ENCODE measurements at places on chromosomes 4 and X.

DNA sequence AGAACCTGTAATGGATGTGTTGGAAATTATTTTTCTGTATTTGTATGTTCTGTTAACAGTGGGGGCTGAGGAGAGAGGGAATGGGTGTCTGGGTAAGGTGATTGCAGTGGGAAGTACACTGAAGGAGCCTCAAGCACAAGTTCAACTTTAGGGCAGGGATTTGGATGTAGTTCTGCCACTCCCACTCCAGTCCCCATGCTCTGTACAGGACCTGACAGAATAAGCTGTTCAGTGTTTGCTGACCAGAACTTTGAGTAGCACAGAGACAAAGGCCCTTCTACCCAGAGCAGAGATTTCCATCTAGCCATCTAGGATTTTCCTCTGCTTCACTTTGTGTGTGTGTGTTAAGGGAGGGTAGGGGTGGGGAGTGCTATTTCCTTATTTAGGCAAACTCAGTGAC, 49.2 kb downstream of the VSIG4 start:
- DNase-seq: no peak

- DNase-seq: no peak
Observed at GRCh38 chr4:22661443-22661842, 31.3 kb upstream of the GBA3 start.

DNA sequence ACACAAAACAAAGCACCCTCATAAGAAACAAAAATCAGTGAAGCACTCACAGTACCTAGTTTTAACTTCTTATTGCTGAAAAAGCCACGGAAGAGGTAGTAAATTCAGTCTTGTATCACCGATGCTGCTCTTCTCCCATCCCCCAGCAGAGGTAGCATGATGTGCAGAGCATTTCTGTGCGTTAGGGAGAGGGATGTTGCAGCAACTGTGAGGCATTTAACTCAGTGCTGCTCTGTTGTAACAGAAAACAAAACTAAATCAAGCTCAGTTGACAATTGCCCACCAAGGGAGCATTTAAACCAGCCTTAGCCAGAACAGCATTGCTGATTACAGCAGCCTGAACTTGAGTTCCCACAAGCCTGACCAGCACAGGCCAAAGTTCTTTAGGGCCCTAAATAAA, 1279.7 kb upstream of the ADGRL3 start:
- DNase-seq: no peak

GRCh38 chr4:144384408-144384807, 243.9 kb upstream of the GYPA start:
- no peak for DNase-seq

DNA sequence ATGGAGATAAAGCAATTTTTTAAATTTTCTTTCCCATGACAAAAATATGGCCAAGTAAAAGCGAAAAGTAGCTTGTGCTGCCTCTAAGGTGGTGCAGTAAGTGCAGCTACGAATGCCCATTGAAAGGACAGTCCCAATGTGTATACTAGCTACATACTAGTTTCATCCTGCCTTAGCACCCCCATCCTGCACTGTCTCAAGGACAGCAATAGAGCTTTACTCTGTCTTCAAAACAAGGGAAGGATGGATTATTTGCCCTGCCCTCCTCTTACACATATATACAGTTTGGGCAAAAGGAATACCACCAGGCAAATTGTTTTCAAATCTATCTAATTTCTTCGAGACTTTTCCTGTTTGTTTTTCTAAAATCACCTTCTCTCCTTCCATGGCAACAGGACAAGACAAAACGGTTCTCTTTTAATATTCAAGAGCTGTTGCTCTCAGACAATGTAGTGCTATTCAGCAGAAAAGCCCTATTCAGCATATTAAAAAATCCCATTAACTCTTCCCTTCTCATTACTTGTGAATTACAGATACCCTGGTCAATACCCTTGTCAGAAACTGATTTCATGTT, 75.1 kb upstream of the SLC7A11 start:
- DNase-seq: no peak

- DNase-seq: no peak
Observed at GRCh38 chr4:122873821-122874593, 47.4 kb downstream of the FGF2 start.

GRCh38 chrX:126393284-126393683, 159.3 kb downstream of the DCAF12L1 start:
- DNase-seq: no peak

- no peak for DNase-seq
Observed at GRCh38 chr4:166257891-166258290, 384.9 kb downstream of the TLL1 start.

DNA sequence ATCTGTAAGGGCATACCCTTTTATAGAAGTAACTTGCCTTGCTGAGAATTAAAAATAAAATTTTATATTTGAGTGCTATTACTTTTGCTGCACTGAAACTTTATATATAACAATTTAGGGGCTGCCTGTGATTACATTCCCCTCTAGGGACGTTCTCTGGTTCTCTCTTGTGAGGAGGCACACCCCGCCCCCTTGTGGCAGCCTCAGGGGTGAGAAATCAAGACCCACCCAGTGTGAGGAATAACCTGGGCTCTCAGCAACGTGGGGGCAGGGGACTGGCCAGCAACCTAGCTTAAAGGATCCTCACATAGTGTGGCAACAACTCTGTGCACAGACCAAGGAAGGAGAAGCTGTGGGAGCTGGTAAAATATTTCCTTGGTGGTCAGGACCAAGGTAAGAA, 43.7 kb downstream of the MAGEA9 start:
- DNase-seq: peak; percentile 45

DNA sequence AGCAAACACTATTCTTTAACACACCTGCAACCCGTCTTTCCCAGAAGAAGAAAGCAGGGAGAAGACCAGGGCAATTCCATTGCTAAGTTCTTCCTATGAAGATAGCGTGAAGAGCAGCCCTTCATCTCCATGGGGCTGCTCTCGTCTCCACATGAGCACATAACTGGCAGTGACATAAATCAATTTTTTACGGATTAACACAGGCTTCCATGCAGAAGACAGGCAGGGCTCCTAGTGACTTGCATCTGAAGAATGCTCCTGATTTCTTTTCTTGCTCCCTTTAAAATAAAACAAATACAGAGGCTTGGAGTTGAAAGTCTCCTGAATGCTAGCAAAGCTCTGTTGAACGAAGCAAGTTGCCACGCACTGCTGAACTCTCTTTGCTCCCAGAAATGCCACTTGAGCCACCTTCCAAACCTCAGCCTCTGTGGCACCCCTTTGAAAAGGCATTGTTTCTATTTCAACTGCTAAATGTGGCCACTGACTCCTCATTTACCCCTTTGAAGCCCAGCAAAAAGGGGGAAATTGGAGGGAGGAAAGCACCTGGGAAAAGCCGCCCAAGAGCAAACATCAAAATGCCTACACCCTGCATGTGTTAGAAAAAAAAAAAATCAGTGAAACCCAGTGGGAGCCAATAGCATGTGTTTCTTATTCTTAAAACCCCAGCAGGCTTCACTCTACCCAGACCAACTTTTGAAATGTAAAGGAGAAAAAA, 383.7 kb downstream of the IDS start:
- DNase-seq: no peak

DNA sequence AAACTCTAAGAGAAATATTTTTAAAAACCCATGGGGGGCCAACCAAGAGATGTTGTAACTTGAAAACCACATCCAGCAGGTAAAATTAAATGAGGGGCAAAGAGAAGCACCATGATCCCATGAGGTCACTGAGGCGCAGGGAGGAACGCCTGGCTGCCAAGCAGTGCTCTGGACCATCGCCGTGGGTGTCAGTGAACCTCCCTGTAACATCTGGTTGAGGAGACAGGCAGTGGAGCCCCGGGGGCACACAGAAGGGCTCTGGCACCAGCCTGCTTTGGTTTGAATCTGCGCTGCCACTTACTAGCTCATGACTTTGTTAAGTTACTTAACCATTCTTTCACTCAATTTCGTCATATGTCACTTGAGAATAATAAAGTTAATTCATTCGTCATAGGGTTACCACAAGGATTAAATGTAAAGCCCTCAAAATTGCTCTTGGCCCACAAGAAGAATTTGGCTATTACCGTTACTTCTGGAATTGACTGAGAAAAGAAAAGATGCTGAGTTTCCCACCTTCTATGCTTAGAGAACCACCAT, 41.6 kb upstream of the SLC25A4 start:
- DNase-seq: no peak

- no peak for DNase-seq
Observed at GRCh38 chrX:22136711-22137110, 104.6 kb downstream of the PHEX start.

- DNase-seq: no peak
Observed at GRCh38 chr4:37246891-37247290, 2.3 kb downstream of the NWD2 start.

GRCh38 chr4:99754756-99755155, 61.9 kb upstream of the DAPP1 start:
- DNase-seq: no peak

DNA sequence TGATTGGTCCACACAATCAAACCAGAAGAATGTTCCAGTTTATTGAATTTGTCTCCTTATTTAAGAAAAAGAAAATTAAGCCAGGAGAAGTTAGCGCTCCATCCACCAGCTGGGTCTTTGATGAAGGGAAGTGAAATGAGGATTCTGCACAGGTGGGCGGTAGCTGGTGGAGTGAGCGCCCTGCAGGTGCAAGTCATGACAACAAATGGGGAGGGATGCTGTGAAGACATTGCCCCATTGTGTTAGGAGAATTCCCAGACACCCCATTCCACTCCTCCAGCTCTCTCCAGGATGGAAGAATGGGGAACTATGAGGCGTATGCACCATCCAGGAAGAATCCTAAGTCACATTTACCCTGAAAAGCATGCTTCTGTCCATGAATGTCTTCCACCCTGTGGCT, 22.9 kb downstream of the PLRG1 start:
- no peak for DNase-seq

- DNase-seq: no peak
Observed at GRCh38 chrX:138150709-138151108, 560.8 kb downstream of the FGF13 start.

GRCh38 chrX:21905953-21906352, 34.6 kb upstream of the SMS start:
- DNase-seq: no peak

GRCh38 chr4:1169171-1169671, 3.2 kb downstream of the SPON2 start:
- no peak for DNase-seq

GRCh38 chr4:3442460-3442958, 741 bp downstream of the HGFAC start:
- no peak for DNase-seq

- no peak for DNase-seq
Observed at GRCh38 chr4:127212701-127213100, 420.1 kb upstream of the INTU start.

- peak; percentile 20 for DNase-seq
Observed at GRCh38 chrX:120358737-120359456, 3.0 kb upstream of the ATP1B4 start.

- DNase-seq: no peak
Observed at GRCh38 chr4:131488772-131489171, 1660.3 kb upstream of the PCDH10 start.

- DNase-seq: no peak
Observed at GRCh38 chrX:55754861-55755294, 37.3 kb downstream of the RRAGB start.

DNA sequence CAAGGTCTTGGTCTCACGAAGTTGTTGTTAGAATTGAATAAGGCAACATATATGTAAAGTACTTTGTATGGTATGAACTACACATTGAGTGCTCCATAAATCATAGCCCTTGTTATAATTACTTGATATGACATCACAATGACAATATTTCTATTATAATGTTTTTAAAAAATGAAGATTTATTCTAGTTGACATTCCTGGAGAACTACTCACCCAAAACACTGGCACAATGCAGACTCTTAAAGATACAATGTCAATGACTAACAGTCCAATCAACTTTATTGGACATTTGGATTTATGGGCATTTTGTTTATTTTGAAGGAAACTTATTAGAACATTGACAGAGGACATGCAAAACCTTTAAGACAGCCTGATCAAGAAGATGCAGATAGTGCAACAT, 55.3 kb downstream of the ASB9 start:
- DNase-seq: no peak

- DNase-seq: no peak
Observed at GRCh38 chr4:44756559-44756958, 30.2 kb upstream of the GNPDA2 start.

DNA sequence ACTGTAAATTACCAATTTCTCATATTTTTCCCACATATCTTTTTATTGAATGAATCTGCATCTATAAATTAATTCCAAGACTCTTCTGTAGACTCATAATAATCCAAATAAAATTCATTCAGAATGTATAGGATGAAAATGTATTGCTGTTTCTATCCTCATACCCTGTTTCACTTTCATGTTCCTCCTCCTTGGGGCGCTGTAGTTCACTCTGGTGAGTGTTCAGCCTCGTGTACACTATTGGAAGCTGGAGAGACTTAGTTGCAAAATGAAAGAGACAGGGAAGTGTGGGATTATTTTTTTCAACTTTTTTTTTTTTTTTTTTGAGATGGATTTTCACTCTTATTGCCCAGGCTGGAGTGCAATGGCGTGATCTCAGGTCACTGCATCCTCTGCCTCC, 296.1 kb downstream of the TLL1 start:
- no peak for DNase-seq

DNA sequence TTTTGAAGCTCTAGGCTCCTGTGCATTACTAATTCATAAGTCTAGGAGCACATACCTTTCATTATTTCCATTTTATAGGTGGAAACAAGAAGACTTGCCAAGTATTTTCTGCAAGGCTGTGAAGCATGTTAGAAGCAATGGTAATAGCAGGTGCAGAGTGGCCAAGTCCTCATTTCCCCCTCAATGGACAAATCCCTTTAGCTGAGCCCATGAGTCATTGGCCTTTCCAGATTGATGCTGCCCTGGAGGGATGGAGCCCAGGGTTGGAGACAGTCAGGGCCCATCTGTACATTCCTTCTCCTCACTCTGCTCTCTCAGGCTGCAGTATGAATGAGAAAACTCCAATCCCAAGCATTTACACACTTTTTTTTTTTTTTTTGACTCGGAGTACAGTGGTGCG, 6.6 kb downstream of the MGST2 start:
- no peak for DNase-seq

DNA sequence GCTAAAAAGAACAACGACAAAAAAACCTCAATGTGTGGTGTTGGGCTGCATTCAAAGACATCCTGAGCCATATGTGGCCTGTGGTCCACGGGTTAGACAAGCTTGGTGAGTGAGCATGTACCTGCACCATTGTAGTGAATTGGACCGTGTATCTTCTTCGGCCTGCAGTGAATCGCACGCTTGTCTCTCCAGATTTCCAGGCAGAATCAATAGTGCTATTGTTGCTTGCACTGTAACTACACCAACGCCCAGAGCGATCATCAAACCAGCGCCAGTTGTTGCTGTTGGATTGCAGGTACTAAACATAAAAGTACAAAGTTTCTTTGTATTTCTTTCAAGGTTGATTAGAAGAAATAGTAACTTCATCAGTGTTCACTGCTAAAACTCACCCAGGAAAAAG, 101.6 kb downstream of the HUWE1 start:
- no peak for DNase-seq

DNA sequence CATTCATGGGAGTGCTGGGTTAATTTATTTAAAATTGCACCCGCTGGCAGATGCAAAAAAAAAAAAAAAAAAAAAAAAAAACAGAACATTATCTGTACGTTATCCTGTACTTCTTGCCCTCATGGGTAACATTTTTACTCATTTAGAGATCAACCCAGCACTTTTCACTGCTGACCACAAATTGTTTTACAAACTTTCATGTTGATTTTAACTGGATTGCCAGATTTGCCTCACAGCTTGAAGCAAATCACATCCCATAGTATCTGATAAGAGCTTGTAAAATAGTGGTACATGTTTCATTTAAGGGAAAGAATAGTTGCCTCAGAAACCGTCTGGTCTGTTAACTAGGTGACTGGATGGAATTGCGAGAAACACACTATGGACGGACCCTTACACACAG, 640.8 kb downstream of the TRIML1 start:
- DNase-seq: no peak

- no peak for DNase-seq
Observed at GRCh38 chrX:154539077-154539476, 7.6 kb downstream of the G6PD start.

All from activated CD4-positive, alpha-beta T cell treated with anti-CD3 and anti-CD28 coated beads for 24 hours (primary cell).